Muscle of arm (tissue), 14 donors: ENCODE measurements at places on chromosomes 11 and 22. TPM values are rescaled to one million over a fixed set of nuclear protein-coding genes. Genes with fewer than 3 reads are reported as not detected.

Gene ACR
- 0.28 TPM for polyA plus RNA-seq

Gene MS4A1
- polyA plus RNA-seq, result not detected

Gene LIF
- polyA plus RNA-seq, result 0.62 TPM

Gene CARD18
- polyA plus RNA-seq, result not detected

Gene OR51E2
- 1.7 TPM for polyA plus RNA-seq

Gene XKR3
- not detected for polyA plus RNA-seq

Gene P2RX6
- 19.3 TPM for polyA plus RNA-seq

Gene OR9I1
- polyA plus RNA-seq, result not detected

Gene PHLDA2
- 0.38 TPM for polyA plus RNA-seq

Gene NXPE1
- not detected for polyA plus RNA-seq

Gene GGT5
- polyA plus RNA-seq, result 13.9 TPM

Gene TSSK2
- not detected for polyA plus RNA-seq

Gene MOV10L1
- polyA plus RNA-seq, result 0.49 TPM

Gene PTGDR2
- polyA plus RNA-seq, result not detected

Gene CCDC88B
- polyA plus RNA-seq, result 10.7 TPM

Gene ACTN3
- 159 TPM for polyA plus RNA-seq

Gene IL17REL
- polyA plus RNA-seq, result not detected

Gene TRIM51
- polyA plus RNA-seq, result not detected

Gene CTTN
- 92.6 TPM for polyA plus RNA-seq

Gene MRGPRX4
- polyA plus RNA-seq, result not detected

Gene PGA5
- 1.9 TPM for polyA plus RNA-seq

Gene C11orf86
- polyA plus RNA-seq, result not detected

Gene CRYBB2
- 0.37 TPM for polyA plus RNA-seq

Gene C11orf87
- polyA plus RNA-seq, result 0.24 TPM

Gene CYP2D6
- 2.7 TPM for polyA plus RNA-seq

Gene PNPLA2
- 22.4 TPM for polyA plus RNA-seq

Gene FAM83F
- 0.11 TPM for polyA plus RNA-seq

Gene YIF1A
- polyA plus RNA-seq, result 30.1 TPM

Gene FGF19
- polyA plus RNA-seq, result not detected

Gene PTPRCAP
- polyA plus RNA-seq, result 0.64 TPM

Gene CYB561A3
- polyA plus RNA-seq, result 14.8 TPM

Gene SLC16A8
- 1.2 TPM for polyA plus RNA-seq

Gene FAT3
- polyA plus RNA-seq, result 1.7 TPM

Gene OR56A1
- polyA plus RNA-seq, result not detected

Gene PRODH
- 3.4 TPM for polyA plus RNA-seq

Gene KIRREL3
- polyA plus RNA-seq, result 2.4 TPM
